ENCODE measurements at places on chromosomes 1 and 21. TPM values are rescaled to one million over a fixed set of nuclear protein-coding genes. Genes with fewer than 3 reads are reported as not detected.

FCRL4 gene
- total RNA-seq, result not detected

CR1L gene
- total RNA-seq, result not detected

ELF3 gene
- 10.8 TPM for total RNA-seq

DNA sequence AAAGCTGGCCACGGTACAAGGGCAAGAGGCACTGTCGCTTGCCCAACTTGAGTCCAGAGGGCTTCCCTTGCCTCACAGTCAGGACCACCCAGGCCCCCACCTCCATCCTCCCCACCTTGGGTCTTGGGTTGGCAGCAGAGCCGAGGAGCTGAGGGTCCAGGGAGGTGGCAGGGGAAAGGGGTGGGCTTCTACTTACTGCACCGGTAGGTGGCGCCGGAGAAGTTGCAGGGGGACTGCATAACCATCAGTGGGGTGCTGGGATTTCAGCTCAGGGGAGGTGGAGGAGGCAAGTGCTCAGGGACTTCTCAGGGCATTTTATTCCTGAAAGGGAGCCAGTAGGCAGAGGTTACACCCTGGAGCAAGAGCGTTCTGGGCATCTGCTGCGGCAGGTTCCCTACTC, 44.0 kb downstream of the TRIM62 start:
- no peak for DNase-seq

- DNase-seq, result no peak
These were observed 46.8 kb downstream of the PRAMEF20 start for GRCh38 chr1:13456904-13457532.

DNA sequence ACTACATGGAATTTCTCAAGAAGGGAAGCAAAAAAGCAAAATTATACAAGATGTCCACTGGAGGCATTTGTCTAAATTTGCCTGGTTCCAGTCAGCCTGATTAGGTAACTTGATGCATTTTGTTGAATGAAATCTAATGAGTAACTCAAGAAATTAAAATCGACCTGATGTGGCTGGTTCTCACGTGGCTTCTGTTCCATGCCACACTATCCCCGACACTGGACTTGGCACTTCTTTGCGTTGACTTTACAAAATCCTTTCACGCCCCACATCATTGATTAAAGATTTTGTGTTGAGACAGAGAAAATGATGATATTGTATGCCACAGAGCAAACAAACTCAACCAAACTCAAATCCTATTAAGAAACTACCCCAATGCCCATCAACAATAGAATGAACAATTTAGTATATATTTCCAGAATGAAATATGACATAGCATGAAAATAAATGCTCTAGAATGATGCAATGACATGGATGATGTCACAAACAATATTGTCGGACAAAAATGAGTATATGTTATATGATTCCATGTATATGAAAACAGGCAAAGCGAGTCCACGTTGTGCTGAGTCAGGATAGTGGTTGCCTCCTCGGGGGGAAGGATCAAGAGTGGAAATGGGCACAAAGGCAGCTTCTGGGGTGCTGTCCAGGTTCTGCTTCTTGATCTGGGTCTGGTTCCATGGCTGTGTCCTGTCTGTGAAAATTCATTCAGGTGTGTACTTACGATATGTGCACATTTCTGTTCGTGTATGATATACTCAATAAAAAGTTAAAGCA, 12.9 kb upstream of the HMGCS2 start:
- DNase-seq, result no peak

- DNase-seq, result no peak
These were observed 5.1 kb upstream of the LHX9 start for GRCh38 chr1:197911857-197912696.

DNA sequence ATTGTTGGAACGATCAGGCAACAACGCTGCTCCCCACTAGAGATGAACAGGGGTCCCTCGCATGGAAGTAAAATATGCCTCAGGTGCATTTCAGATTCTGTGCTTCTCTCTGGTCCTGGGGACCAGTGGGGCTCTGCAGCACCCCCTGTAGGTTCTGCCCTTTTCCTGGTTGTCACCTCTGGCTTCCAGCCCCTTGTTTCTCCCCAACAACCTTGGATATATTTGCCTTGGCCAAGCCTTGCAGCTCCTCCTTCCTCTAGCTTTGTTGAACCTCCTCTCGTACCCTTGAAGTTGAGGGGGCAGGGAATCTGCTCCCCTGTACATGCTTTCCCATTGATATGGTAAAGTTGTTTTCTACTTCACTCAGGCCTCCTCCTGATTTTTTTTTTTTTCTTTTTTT, 5.4 kb upstream of the RGSL1 start:
- no peak for DNase-seq

- no peak for DNase-seq
These were observed 6.3 kb upstream of the ADAR start for GRCh38 chr1:154614247-154614646.

- no peak for DNase-seq
These were observed 29.1 kb upstream of the KLF17 start for GRCh38 chr1:44089371-44090048.

- no peak for DNase-seq
These were observed 429.8 kb upstream of the VAMP3 start for GRCh38 chr1:7341145-7341905.

DNA sequence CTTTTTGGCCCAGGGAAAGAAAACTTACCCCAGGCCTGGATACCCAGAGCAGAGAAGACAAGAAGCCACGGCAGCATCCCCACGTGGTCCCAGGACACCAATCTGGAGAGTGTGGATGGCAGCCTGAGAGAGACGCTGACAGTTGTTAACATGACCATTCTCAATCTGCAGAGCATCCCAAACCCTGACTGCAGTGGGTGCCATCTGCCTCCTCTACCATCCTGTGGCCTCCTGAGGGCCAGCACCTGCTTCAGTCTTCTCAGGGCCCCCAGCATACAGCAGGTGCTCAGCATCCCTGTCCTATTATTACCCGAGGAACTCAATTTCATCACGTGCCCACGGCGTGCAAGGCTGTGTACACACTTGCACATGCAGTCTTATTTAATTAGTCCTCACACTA, 785 bp downstream of the PGLYRP4 start:
- DNase-seq, result peak; percentile 41

GRCh38 chr1:3914331-3914851, 14.3 kb upstream of the C1orf174 start:
- DNase-seq, result peak; percentile 75

Measured in suprapubic skin (tissue), 4 donors.